ENCODE measurements at places on chromosomes 11 and 22.
A peak's percentile ranks its signal among the peaks of the same experiment; 100 is the strongest.

DNA sequence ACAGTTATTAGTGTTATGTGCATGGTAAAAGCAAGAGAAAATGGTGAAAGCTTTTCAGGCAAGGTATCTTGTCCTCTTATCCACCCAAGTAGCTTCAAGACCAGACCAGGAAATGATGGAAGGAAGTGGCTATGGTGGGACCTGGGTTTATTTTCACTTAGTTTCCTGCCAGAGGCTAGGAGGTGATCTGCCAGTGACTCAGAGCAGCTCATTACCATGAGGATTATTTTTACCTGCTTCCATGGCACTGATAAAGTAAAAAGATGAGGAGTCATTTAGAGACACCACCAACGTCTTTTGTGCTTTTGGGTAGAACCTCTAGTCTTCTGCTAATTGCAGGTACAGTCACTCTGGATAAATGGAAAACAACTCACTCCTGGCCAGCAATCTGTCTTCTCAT is 339.9 kb upstream of the KIRREL3 start:
- DNase-seq: no peak

DNA sequence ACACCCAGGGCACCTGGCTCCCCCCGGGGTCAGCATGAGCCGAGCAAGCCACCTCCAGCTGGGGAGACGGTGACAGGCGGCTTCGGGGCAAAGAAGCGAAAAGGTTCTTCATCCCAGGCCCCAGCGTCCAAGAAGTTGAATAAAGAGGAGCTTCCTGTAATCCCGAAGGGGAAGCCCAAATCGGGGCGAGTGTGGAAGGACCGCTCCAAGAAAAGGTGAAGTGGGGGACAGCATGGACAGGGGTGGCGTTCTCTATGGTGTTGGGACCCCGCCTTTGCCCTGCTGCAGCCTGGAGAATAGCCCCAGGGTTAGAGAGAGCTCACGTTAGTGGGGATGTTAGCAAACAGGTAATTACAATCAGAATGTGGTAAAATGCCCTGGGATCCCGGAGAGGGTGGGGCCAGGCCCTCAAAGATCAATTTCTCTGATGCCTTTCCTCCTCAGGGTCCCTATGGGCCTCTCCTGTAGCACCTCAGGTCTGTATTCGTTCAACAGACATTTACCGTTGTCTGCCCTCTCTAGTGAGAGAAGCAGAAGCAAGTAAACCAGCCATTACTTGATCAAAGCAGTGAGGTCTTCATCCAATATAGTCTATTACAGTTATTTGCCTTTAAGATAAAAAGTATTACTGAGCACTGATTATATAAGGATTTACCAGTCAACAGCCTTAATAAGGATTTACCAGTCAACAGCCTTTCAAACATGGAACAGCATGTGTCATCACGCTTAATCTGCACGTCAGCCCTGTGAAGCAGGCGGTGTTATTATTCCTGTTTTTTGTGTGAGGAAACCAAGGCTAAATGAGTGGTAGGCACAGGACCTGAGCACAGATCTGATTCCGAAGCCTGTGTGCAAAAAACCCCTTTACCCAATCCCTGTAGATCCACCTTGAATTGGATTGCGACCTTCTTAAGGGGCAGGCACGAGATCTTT is 1.0 kb downstream of the CCDC86 start:
- no peak for DNase-seq

DNA sequence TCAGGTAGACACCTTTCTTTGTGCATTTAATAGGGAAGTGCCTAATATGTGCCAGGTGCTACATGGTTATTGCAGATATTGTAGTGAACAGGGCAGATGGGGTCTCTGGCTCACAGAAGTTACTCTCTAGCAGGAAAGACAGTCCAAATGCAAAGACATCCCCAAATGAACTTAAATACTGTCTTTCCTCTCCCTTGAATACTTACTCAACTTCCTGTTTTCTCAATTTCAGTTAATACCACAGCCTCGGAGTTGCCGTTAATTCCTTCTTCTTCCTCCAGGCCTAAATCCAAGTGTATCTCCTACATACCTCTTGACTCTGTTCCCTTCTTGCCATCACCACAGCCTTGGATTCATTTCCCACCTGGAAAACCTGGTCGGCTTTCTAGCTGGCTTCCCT is 134.3 kb upstream of the SESN3 start:
- DNase-seq: no peak

DNA sequence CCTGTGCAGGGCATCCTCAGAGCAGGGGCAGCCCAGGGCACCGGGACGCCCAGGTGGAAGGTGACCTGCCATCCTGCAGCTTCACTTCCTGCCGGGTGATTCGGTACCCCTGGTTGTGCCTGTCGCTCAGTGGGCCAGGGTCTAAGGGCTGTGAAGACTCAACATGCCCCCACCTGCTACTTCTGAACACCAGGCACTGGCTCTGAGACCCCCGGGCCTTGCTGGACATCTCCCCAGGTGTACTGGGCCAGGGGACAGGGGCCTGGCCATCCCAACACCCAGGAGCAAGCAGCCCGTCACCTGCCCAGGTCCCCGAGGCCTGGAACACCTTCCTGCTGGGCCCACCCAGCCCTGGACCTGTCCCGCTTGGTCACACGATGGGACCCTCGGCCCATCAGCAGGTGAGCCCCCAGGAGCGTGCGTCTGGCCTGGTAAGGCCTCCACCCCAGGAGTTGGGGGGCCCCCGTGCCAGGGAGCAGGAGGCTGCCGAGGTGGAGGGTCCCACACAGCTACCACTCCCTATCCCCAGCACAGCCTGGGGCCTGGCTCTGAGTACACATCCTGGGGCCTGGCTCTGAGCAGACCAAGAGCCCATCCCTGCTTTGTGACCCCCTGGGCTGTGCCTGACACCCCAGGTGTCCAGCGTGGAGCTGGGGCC is 3.9 kb upstream of the MUC5B start:
- no peak for DNase-seq

DNA sequence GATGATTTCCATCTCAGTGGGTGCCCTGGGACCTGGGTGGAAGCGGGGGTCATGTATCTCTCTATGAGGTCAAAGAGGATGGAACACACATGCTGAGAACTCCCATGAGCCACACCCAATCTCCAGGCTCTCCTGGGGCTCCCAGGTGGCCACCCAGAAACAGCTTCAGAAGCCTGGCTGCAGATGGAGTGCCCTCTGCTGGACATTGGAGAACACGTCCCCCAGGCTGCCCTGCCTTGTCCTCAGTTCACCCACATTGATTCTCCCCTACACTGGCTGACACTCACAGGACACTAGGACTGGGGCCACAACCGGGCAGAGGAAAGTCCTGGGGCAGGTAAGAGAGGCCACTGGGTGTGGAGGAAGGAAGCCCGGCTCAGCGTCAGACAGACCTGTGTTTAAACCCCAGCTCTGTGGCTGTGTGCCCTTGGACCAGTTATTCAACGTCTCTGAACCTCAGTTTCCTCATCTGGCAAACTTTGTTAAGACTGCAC is 4.5 kb upstream of the NOL12 start:
- DNase-seq: peak; percentile 81

GRCh38 chr22:35349704-35350538 is 31.0 kb upstream of the HMOX1 start:
- DNase-seq: no peak

- DNase-seq: no peak
These were observed 776 bp downstream of the DGCR6 start for GRCh38 chr22:18906896-18907295.

- no peak for DNase-seq
These were observed 5.2 kb downstream of the KLHL22 start for GRCh38 chr22:20490183-20490940.

DNA sequence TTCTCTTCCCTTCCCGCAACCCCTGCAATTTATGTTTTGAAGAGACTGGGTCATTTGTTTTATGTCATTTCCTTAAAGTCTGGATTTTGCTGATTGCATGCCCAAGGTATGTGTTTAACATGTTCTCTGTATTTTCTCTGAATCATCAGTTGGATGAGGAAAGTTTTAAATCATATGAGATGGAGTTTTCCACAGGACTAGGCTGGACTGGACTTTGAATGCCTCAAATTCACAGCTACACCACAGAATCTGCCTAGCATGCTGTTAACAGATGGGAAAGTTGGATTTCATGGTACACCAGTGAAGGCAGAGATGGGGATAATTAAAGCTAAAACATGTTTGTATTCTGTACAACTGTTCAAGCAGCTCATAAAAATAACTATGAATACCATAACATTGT is 62.6 kb downstream of the CWC15 start:
- no peak for DNase-seq
